ENCODE measurements at places on chromosomes 7 and 10.

- DNase-seq = no peak
Observed at GRCh38 chr7:42107484-42108240, 129.3 kb downstream of the GLI3 start.

DNA sequence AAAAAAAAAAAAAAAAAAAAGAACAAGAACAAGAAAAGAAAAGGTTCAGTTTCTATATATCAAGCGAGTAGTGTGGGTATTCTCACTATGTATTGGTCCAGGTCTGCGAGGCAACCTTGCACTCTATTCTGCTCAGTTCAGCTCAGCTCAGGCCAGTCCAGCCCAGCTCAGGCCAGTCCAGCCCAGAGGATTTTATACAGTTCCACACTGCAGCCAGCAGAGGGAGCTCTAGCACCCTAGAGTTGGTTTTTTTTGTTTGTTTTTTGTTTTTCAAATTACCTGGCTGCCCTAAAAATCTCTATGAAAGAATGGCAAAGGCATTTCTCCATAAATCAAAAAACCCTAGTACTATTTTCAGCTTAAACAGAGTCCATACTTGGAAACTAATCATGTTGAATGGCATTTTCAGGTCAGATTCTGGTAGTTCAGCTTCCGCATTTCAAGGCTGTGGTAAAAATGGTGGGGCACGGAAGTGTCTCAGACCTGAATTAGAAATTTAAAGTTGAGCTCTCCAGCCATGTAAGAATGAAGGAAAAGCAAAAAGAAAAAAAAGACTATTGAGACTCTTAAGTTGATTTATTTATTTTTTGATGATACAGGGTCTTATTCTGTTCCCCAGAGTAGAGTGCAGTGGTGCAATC, 55.2 kb upstream of the GSDME start:
- DNase-seq = peak; percentile 12

GRCh38 chr7:104241538-104242209, 33.9 kb upstream of the ORC5 start:
- no peak for DNase-seq

DNA sequence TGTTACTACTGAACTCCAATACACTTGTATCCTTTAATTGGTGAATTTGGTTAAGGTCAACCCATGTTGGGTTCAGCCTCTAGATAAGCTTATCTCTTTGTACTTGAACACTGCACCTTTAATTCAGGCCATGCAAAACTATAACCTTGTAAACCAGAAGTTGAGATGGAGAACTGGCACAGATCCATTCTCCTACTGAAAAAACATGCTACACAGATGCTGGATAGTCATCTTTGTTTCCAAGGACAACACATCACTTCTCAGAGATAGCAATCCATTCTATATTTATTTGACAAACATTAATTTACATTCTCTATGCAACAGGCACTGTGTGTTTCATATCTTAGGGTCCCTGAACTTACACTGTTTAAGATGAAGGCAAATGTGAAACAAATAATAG, 2.9 kb upstream of the CDK14 start:
- DNase-seq = no peak

GRCh38 chr7:2114052-2114451, 118.7 kb downstream of the MAD1L1 start:
- DNase-seq = no peak

- DNase-seq = no peak
Observed at GRCh38 chr10:21293518-21294356, 231.7 kb downstream of the SKIDA1 start.

- DNase-seq = no peak
Observed at GRCh38 chr10:52226197-52226847, 87.8 kb upstream of the DKK1 start.

DNA sequence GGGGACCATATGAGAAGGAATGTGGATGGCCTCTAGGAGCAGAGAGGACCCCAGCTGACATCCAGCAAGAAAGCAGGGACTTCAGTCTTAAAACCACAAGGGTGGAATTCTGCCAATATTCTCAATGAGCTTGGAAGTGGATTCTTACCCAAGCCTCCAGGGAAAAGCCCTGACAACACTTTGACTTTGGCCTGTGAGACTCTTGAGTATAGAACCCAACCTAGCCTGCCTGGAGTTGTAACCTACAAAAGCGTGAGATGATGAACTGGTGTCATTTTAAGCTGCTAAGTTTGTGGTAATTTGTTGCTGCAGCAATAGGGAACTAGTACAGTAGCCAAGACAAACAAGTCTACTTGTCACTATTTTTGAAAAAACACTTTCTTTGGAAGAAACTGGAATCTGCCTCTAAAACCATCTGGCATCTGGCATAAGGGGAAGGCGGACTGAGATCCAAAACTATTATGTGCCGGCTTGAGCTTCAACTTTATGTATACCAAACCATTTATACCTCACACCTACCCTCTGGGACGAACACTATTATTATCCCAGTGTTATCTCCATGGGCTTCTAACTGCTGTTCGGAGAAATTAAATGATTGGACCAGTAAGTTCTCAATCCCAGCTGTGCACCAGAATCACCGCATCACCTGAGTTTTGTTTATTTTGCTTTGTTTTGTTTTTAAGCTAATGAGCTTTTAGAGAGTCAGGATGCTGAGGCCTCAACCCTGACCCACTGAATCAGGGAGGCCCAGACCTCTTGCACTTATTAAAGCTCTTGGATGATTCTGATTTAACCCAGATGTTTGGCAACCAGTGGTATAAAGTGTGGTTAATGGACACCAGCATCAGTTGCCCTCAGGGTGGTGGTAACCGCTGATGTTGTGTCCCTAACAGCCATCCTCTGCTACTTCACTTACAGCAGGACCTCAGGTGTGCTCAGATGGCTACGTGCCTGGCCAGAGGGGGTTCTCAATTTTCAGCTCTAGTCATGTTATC, 83.0 kb downstream of the C1GALT1 start:
- no peak for DNase-seq

DNA sequence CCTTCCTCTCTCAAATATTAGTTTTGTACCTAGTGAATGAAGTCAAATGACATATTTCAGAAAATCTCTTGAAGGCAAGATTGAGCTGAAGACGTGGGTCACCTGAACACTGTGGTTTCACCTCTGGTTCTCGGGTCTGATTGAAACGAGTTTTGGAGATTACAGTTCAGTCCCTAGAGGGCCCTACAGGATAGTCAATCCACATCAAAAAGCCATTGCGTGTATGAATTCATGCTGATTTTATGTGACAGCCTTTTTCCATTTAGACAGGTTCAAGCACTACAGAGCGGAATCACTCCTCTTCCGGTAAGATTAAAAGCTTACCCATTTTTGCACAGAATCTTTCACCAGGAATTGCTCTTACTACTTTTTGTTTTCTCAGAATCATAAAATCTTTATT, 62.2 kb downstream of the VIM start:
- no peak for DNase-seq

GRCh38 chr7:27965650-27966049, 214.9 kb downstream of the JAZF1 start:
- no peak for DNase-seq

DNA sequence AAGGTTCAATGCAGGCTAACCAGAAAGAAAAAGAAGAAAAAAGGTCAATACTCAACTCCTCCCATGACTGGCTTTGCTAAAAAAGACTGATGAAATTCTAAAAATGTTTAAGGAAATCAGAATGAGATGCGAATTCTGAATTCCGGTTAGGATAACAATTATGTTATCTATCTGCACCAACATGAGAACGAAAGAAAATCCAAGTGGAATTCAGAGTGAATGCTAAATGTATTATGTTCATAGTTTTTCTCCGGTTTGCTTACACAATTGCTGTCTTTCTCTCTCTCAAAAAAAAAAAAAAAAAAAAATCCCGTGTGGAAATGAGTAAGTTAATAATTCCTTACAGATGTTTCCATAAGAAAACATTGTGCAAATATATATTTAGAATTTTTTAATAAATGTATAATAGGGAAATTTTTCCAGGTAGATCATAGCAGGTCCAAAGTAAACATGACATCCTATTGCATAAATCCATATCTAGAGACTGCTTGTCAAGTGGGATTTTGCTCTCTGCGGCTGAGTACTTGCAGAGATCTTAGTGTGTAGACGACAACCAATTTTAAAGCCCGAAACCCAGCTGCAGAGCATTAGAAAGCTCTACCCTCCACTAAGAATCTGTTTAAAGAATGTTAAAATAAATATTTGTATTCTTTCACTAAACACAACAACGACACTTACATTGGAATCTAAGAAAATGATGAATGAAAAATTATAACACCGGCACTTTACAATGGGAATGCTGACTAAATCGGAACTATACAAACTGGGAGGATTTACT, 104.0 kb downstream of the JAZF1 start:
- DNase-seq = no peak

- no peak for DNase-seq
Observed at GRCh38 chr10:60729106-60729505, 49.2 kb upstream of the CDK1 start.

DNA sequence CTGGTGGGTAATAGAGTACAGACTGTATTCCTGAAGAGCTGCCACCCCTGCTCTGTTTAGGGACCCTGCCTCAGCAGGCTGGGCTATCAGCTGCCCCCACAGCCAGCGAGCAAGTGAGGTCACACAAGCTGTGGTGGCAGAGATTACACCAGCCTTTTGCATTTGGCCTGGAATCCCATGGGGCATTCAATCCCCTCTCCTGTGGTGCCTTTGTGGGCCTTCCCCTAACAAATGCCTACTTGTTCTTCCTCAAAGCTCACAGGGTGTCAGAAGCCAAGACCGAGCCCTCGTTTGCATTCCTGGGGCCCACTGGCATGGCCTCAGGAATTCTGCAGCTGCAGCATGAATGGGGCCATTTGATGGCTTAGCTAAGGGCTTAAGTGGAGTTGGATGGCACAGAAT, 212.7 kb upstream of the PHYHIPL start:
- no peak for DNase-seq

- no peak for DNase-seq
Observed at GRCh38 chr10:64503429-64503828, 982.2 kb downstream of the REEP3 start.

DNA sequence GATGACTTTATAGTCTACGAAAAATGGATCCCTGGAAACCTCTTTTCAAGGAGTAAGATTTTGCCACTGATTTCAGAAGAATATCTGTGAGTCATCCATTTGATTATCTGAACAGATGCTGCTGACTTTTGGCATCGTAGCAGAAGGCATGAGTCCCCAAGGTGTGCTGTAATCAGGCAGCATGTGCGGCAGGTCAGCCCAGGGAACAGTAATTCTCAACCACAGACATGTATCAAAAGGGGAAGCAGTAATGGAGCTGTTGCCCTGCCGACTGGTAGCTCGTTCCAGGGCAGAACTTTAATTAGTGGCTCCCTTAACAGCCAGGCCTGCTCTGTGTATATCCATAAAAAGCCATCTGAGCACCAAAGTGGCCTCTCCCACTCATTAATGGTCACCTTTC, 5.7 kb upstream of the VWC2 start:
- DNase-seq = no peak

GRCh38 chr10:130763491-130763890, 548.0 kb downstream of the TCERG1L start:
- no peak for DNase-seq

DNA sequence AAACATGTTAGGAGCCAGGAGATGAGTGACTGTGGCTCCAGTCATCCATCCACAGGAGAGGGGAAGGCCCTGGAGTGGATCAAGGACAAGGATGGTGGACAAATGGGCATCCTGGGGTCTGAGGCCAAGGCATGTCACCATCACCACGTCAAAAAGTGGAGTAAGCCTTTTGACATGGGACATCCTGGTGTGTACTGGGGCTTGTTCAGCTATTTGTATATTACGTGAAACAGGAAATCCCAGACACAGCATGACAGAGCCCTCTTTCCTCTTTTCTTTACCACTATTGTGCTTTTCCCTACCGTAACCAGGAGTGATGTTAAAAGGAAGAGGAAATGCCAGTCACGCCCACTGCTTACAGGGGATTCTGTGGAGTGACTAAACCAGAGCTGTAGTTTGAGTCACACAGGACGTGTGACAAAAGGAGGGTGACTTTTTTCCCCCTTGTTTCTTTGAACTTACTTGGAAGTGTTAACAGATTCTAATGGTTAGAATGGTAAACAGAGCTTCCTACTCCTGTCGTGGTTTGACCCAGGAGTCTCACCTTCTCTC, 15.4 kb downstream of the ACSL5 start:
- DNase-seq = no peak

- no peak for DNase-seq
Observed at GRCh38 chr10:125843603-125844329, 20.4 kb downstream of the BCCIP start.

DNA sequence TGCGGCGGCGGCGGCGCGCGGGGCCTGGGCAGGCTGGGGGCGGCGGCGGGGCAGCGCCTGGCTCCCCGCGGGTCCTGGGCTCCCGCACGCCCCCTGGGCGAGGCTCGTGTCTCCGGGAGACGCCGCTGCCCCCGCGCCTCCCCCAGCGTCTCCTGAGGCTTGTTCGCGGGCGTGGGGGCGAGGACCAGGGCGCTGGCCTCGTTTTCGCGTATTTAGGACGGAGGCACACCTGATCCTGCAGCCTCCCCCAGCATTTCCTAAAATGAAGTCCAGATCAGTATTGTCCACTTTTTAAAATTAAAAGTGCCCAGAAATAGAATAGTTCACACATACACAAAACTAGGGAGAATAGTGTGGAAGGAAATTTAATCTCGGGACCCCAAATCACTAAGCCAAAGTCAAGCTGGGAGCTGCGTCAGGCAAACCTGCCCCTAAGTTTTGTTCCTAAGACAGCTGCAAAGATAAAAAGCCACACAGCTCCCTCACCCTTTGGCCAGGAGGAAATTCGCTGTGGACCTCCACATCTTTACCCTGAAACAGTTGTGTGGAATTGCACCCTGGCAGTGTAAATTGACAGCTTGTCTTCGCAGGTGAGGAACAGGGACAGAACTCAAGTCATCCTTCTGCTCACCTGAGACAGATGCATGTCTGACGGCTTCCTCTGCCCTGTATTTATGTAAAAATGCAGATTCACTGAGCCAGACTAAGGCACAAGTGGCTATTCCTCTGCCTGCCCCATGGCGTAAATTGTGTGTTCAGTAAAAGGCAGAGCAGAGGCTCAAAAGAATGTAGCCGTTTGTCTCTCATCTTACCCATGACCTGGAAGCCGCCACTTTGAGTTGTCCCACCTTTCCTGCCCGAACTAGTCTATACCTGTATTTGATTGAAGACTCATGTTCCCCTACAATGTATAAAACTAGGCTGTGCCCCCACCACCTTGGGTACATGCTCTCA, 740 bp downstream of the GALNT11 start:
- no peak for DNase-seq

- DNase-seq = no peak
Observed at GRCh38 chr7:70153933-70154332, 555.7 kb downstream of the AUTS2 start.

- no peak for DNase-seq
Observed at GRCh38 chr7:135178364-135178763, 7.9 kb upstream of the CYREN start.

GRCh38 chr7:81857385-81857784, 87.5 kb upstream of the HGF start:
- no peak for DNase-seq

DNA sequence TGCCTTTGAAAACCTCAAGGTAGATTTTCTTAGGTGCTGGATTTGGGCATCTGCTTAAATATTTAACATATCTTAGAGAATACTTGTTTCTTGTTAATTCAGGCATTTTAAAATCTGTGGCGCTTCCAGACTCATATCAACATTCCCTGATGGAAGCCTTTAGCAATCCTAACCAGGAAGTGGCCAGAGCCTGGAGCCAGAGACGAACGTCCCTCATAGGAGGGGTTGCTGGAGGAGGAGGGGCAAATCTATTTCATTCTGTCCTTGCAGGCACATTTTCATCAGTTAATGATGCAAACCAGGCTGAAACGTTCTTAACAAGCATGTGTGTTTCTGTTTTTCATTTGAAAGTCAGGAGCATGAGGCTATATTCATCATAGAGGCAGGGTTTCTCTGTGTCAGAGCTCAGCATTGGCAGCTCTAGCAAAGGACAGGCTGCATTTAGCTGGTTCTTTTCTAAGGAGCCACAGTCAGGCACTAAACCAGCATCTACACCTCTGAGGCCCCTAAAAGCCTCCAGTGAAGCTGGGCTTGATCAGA, 17.8 kb upstream of the IFIT2 start:
- DNase-seq = peak; percentile 3
